Stimulated activated CD4-positive, alpha-beta T cell treated with anti-CD3 and anti-CD28 coated beads, Interleukin-12 subunit alpha, Interleukin-12 subunit beta, amount 100 ng/mL, for 4 hours (primary cell): ENCODE measurements at places on chromosomes 4 and X.

DNA sequence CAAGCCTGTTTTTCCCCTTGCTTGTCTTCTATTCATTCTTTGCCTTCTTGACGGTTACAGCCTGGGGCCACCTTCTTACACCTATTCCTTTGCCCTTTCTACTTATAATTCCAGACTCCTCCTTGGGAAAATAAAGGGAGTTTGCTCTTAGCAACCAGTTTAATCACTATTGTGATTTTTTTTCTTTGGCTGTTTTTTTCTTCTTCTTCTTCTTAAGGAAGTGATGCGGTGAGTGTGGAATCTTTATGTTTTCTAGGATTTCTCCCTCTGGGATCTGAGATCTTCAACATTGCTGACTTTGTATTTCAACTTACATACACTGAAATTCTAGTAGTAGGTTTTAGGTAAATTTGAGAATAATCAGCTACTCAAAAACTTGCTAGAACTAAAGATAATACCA is 1.1 kb upstream of the KLHL13 start:
- DNase-seq, result no peak

DNA sequence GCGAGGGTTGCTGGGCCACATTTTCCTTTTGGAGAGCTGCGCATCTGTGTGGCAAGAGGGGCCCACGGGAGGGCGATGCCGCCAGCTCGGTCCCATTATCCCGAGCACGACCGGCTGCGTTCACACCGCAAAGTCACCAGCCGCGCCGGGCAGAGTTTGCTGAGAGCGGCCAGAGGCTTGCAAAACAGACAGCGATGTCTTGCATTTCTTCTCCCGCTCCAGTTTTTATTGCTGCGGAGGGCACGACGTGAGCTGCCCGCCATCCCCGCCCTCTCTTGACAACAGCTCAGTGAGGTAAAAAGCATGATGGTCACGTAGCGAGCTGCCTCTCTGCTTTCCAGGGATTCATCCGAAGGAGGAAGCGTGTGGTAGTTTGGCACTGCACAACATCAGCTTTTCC is 102.1 kb upstream of the TENM3 start:
- no peak for DNase-seq

GRCh38 chr4:67446811-67447210 is 98.5 kb downstream of the CENPC start:
- no peak for DNase-seq

- DNase-seq, result no peak
Observed at GRCh38 chr4:101279377-101279871, 67.9 kb downstream of the PPP3CA start.

- peak; percentile 26 for DNase-seq
Observed at GRCh38 chr4:164731827-164732474, 22.0 kb upstream of the SMIM31 start.

GRCh38 chrX:12975991-12976558 is 1.2 kb downstream of the TMSB4X start:
- no peak for DNase-seq

- DNase-seq, result peak; percentile 31
Observed at GRCh38 chrX:39577985-39578869, 519.5 kb downstream of the BCOR start.

GRCh38 chrX:32281853-32282252 is 929.5 kb downstream of the DMD start:
- DNase-seq, result no peak

DNA sequence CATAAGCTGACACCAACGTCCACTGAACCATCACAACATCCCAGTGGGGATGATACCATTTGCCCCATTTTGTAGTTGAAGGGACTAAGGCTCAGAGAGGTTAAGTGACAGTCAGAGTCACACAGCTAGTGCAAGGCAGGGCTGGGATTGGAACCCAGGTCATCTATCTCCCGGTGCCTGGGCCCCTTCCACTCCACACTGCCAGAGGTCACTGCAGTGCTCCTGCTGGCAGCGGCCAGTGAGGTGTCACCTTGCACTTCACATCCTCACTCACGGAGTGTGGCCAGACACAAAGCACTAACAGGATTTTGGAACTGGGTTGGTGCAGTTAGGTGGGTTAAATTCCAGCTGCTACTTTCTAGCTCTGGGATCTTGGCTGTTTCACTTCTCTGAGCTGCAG is 118.7 kb downstream of the ENPP6 start:
- DNase-seq, result no peak
